Activated CD8-positive, alpha-beta memory T cell treated with anti-CD3 and anti-CD28 coated beads for 1 hour (primary cell): ENCODE measurements at places on chromosomes 16 and 17.

DNA sequence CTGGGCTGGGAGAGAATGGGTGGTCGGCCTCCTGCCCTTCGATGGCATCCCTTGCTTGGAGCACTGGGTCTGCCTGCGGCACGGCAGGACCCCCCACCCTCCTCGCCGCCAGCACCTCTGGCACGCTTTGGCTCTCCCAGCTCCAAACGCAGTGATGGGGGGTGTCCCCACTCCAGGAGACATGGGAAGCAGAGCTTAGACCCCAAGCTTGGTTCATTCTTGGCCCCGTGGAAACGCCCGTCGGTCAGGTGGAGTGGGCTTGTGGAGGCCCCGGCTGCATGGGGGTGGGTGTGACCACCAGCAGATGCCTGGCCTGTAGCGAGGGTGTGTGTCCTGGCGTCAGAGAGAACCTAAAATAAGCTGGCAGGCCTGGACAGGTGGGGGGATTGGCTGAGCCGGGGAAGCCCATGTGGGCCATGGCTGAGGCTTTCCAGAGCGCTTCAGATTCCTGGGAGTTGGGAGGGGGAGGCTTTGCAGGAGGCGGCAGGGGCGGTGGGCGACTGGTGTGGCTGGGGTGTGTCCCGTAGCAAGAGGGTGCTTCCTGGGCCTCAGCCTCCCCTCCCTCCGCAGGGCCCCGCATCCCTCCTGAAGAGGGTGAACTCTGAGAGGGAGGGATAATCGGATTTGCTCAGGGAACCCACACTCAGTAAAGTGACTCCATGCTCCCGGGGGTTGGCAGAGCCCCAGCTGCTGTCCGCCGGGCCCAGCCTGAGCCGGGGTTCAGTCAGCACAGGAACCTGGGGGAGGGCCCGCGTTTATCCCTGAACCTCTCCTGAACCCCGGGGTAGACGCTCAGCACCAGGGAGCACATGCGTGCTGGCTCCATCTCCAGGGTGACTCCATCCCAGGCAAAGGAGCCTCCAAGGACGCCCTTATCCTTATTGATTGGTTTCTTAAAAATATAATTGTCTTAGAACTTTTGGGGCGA, 3.4 kb downstream of the CACNA1H start:
- DNase-seq: no peak

GRCh38 chr17:82737967-82738877, 2.8 kb downstream of the FN3K start:
- DNase-seq: no peak

GRCh38 chr17:37068266-37068665, 119.5 kb downstream of the AATF start:
- no peak for DNase-seq

- DNase-seq: no peak
Measured at GRCh38 chr16:1322407-1322806, 11.0 kb upstream of the BAIAP3 start.

GRCh38 chr17:81685108-81685507, 1.3 kb downstream of the HGS start:
- DNase-seq: no peak

GRCh38 chr16:88464447-88465318, 11.6 kb downstream of the ZFPM1 start:
- no peak for DNase-seq

DNA sequence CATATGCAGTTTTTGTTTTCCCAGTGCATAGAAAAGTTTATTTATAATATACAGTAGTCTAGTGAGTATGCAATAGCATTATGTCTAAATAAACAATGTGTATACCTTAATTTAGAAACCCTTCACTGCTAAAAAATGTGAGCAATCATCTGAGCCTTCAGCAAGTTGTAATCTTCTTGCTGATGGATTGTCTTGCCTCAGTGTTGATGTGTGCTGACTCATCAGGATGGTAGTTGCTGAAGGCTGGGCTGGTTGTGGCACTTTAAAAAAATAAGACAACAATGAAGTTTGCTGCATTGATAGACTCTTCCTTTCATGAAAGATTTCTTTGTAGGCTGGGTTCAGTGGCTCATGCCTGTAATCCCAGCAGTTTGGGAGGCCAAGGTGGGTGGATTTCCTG, 13.9 kb upstream of the CAPNS2 start:
- DNase-seq: no peak

DNA sequence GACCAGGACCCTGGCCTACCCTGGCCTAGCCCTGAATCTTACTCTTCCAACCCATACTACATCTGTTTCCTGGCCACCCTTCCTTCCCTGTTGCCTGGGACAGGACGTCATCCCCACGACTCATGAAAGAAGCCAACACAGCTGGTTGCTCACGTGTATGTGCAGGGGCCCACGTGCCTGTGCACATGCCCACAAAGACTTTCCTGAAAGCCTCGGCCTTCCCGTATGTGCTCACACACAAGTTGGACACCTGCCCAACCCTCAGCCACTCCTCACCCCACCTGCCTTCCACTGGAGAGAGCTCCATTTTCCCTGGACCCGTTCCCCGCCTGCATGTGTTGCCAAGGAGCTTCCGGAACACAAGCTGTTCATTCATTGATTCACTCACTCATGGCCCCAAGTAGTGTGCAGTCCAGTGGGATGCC, 7.0 kb downstream of the PLXDC1 start:
- DNase-seq: no peak

DNA sequence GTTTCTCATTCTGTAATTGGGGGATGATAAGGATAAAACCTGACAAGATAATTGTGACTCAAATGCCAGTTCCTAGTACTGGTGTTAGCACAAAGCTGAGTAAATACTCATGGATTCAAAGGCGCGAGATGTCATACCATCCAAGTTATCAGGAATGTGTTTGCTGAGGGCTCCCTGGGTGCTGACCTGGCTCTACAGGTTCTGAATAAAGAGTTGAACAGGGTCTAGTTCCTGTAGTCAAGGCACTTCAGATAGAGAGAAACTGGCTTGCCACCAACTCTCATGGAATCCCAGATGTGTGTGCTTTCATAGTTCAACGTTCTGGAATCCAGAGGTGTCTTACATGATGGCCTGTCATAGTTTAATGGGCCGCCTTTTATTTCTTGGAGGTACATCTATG, 141.6 kb downstream of the PRKCA start:
- DNase-seq: no peak

DNA sequence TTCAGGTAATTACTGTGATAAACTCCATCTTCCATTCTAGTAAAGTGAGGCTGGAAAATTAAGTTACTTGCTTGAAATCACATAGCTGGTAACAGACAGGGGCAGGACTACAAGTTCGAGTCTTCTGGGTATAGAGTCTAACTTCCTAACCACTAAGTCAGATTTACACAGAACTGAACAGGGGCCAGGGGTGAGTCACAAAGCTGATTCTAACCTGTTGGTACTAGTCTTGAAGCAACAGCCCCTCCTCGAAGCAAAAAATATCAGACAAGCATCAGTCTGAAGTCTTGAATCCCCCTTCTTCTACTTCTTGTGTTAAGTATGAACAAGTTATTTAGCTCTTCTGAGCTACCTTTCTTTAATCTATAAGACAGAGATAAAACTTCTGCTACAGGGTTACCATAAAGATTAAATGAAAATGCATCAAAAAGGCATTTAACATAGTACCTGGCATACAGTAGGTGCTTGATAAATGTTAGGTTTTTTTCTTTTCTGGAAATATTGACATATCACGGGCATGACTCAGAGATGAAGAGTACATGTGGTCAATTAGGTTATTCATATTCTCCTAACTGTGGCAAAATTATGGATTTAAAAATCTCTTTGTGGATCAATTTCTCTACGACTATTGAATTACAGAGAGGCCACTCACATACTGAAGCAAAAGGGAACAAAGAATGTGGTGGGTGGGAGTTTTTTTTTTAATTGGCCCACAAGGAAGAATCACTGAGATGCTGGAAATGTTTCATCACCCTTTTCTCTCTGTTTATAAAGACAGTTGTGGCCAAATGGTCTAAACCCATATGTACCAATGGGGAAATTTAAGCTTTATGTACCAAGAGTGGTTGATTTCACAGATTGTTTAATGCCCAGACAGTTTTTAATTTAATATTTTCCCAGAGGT, 266.9 kb upstream of the DYNLRB2 start:
- no peak for DNase-seq
